SW 1271 (cell line): ENCODE measurements at places on chromosomes 2 and 18.

DNA sequence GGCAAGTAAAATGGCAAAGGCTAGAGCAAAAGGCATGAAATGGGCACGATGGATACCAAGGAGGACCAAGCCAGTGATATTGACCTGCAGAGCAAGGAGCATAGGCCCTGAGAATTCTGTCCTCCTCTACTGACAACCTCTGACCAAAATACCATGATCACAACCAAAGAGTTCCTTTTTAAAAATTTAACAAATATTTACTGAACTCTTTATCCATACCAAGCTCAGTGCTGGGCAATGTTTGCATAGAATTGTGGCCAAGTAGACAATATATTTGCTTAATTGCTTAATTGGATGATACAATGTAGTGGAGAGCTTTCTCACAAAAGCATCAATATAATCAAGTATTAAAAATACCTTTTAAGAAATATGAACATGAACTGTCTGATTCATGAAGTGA is 265.7 kb downstream of the ICOS start:
- DNase-seq = no peak

GRCh38 chr2:101473911-101474701 is 806 bp downstream of the RFX8 start:
- no peak for DNase-seq

- DNase-seq = no peak
Measured at GRCh38 chr2:72326759-72327158, 179.1 kb upstream of the CYP26B1 start.

- DNase-seq = no peak
Measured at GRCh38 chr2:10165282-10165681, 42.7 kb downstream of the RRM2 start.

- no peak for DNase-seq
Measured at GRCh38 chr18:58021504-58021903, 22.5 kb upstream of the NEDD4L start.

GRCh38 chr2:64672708-64673107 is 19.0 kb upstream of the SERTAD2 start:
- no peak for DNase-seq

DNA sequence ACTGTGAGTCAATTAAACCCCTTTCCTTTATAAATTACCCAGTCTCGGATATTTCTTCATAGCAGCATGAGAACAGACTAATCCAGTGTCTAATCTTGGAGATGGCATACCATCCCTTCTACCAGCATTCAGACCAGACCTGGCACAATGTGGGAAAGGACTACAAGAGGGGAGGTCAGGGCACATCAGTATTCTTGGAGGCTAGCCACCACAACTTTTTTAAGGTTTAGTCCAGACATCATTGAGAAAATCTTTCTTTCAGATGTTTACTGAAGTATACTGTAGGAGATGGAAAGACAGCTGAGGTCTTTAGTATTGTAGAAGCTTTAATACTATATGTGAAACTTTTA is 4.0 kb downstream of the RALB start:
- no peak for DNase-seq

- peak; percentile 6 for DNase-seq
Measured at GRCh38 chr2:218230882-218231281, 13.9 kb downstream of the ARPC2 start.

GRCh38 chr2:115400940-115401339 is 958.5 kb downstream of the DPP10 start:
- no peak for DNase-seq

GRCh38 chr2:132969371-132969985 is 299.5 kb upstream of the LYPD1 start:
- no peak for DNase-seq

DNA sequence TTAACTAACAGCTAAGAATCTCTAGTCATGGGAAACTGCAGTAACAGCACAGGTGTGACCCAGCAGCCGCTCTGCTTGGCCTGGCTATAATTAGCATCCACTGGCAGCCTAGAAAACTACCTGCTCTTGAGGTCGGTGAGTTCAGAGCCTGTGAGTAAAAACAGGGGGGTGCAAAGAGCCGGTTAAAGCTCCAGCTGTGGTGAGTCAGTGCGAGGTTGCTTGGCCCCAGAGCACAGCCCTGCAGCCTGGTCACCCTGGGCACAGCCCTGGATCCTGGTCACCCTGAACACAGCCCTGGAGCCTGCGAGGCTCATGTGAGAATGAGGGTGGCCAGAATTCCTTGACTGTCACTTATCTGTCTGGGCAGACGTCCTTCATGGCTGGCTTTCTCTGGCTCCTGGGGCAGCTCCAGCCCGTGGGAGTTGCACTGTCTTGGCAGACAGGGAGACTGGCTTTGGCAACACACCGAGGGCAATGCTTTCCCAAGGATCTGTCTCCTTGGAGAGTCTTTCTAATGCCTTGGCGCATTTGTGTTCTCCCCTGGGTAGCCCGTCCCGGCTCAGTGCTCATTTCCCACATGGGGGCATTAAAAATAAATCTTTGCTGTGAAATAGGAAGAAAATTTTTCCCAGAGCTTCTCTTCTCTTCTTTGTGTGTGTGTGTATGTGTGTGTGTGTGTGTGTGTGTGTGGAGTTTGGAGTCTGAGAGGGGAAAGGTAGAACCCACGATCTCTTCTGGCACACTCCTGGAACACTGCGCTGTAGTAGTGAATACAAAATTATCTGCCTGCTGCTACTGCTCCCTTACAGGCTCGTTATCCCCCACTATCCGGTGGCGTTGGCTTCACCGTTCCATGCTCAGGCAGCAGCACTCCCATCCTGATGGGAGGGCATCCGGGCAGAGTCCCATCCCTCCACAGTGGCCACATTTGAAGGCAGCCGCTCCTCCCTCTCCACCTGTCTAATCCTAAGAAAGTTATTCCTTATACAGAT is 250.2 kb upstream of the MEX3C start:
- DNase-seq = no peak

GRCh38 chr18:75551071-75551470 is 123.6 kb upstream of the SMIM21 start:
- DNase-seq = no peak

DNA sequence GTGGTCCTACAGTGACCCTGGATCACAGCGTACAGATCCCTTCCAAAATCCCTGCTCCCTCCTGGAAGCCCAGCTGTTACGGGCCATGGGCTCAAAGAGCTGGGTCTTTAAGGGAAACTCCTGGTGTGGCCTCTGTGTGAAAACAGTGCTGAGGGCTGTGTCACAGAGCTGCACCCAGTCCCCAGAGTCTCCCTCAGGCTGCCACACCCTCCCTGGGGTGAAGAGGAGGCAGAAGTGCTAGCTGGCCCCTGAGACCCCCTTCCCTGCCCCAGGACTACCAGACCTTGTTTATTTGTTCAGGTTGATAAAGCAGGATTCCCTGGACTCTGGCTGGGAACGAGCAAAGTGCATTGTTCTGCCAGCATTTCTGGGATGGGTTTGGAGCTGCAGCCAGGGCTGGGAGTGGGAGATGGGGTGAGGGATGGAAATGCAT is 7.7 kb downstream of the ATOH8 start:
- no peak for DNase-seq

DNA sequence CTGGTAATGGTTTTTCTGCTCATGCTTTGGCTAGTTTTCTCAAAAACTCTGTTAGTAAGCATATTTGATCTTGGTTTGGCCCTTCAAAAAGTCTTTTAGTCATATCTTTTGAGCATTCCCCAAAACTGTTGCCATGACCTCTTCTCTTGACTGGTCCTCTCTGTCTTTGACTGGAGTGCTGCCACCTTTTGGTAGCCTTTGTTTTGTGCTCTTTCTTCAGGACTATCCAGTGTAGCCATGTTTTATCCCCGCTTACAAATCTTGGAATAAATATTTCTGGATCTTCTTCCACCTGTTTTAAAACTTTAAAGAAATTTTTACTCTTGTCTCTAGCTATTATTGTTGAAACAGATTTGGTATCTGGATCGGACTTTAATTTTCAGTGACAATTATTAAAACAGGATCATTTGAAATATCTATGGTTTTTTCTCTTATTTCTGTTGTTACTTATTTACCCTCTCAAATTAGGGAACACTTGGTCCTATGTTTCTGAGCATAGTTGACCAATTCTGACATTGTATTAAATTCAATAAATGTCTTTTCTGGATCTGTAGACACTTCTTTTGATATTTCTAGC is 965 bp upstream of the ELOA2 start:
- DNase-seq = peak; percentile 9

GRCh38 chr2:83323038-83323437 is 1136.0 kb downstream of the SUCLG1 start:
- DNase-seq = no peak

GRCh38 chr2:6401301-6401700 is 464.4 kb downstream of the CMPK2 start:
- DNase-seq = no peak

GRCh38 chr2:11907190-11907589 is 160.8 kb downstream of the LPIN1 start:
- no peak for DNase-seq

DNA sequence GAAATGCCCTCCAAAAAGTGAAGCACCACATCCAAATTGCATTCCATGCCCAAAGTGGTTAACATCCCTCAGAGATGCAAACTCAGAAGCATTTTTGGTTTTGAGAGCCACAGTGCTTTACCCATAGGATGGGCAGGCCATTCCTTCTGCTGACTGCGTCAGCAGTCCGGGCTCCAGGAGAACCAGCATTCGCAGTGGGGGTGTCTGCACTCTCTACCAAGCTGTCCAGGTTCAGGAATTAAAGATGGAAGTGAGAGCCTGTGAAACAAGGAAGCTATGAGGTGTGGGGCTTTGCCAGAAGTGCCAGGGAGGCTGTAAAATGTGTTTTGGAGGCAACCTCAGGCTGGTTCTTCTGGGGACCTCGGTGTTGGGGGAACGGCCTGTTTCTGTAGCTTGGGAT is 205.7 kb downstream of the AGAP1 start:
- no peak for DNase-seq

- DNase-seq = no peak
Measured at GRCh38 chr18:58476516-58477256, 152.2 kb downstream of the ALPK2 start.

- DNase-seq = peak; percentile 56
Measured at GRCh38 chr2:27920148-27920885, 29.8 kb downstream of the BABAM2 start.

DNA sequence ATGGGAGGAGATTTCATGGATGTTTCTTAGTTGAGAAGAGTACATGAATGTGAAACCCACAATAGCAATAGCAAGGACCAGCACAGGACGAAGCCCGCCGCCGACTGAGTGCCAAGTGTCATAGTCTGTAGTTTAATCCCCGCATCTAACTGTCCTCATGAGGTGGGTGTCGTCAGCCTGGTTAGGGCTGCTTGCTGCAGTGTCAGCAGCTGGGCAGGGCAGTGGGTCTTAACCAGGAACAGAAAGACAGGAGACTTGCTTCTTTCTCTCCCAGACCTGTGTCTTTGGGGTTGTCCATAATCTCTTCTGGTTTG is 146.6 kb downstream of the VAPA start:
- no peak for DNase-seq

DNA sequence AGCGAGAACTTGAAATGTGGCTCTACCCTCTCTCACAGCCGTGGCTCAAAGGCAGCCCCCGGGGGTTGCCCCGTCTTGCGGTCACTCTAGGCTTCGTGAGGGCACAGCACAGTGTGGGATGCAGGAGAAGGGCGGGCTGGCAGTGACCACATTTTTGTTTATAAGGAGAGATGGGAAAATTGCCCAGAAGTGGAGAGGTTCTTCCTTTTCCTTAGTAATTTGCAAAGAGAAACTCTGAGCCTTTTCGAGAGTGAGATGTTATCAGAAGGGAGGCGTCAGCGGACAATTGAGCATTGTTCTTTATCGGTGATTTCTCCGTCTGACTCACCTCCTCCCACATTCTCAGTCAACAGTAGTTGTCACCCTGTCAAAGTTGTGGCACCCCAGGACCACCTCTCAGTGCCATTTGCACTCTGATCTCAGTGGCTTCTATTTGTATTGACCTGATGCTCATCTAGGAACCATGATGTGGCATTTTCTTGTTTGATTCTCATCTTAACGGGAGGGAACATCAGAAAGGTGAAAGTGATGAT is 89.6 kb downstream of the ACAA2 start:
- DNase-seq = no peak

DNA sequence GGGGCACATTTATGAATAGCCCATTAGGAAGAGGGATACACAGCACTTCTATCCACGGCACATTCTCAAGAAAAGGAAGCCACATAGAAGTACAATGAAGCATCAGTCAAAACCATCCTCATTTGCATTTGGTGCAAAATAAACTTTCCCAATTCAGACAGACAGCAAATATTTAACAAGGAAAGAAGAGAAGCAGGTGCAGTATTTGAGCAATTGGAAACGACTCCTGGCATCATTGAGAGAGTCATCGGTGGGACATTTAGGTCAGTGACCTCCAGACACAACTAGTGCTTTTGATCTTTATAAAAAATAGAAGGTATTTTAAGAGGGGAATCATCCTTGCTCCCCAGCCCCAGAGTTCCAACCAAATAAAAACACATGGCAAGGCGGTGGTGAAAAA is 118.0 kb downstream of the MREG start:
- DNase-seq = no peak

DNA sequence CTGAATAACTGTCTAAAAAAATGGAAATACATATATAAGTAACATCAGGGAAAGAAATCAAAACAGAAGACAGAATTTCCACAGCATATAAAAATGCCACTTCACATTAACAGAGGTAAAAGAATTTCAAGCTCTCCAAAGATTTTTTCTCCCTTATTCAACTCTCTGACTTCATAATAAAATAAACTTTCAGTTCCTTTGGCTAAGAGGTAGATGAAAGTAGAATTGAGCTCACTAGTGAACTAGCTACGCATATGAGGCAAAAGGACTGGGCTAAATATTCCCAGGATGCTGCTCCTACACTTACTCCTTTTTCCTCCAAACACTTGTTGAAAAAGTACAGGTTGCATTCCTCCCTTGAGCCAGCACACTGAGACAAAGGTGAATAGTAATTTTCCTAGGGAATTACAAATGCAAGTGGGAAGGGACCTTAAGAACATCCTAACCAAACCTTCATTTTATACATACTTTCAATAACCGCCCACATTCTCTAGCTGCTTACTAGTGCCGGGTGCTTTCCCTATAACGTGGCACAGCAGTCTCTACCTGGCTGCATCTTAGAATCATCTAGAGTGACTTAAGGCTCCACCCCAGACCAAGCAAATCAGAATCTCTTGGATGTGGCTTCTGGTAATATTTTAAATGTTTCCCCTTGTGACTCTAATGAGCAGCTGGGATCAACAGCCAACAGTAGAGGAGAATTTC is 136.6 kb downstream of the MTCL1 start:
- DNase-seq = no peak

DNA sequence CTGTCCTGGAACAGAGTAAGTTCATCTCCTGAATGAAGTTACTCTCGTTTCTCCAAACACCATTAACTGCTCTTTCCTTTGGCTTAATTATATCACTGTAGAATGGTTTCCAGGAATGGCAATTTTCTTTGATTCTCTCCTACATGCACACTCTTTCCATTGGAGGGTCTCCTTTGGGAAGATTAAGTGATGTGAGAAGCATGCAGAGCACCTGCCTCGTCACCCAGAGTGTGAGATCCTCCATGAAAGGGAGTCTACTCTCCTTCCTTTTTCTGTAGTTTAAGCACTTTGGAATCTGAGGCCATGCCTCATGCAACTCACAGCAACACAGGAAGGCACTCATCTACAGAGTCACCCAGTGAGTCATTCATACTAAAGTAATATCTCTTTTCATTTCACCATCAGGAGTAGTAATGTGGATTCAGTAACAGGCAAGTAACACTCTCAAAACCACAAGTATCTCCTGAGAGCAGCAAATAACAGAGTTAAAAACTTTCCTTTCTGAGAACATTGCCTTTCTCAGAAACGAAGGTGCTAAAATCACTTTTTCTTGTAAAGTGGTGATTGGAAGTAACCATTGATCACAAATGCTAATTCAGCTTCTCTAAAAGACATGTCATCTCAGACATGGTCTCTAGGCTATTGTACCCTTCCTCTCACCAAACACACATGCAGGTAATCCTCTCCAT is 52.8 kb upstream of the IL1RL1 start:
- peak; percentile 82 for DNase-seq

GRCh38 chr2:164109006-164109405 is 373.2 kb upstream of the FIGN start:
- DNase-seq = no peak
